ENCODE measurements at places on chromosomes 1 and 21.

DNA sequence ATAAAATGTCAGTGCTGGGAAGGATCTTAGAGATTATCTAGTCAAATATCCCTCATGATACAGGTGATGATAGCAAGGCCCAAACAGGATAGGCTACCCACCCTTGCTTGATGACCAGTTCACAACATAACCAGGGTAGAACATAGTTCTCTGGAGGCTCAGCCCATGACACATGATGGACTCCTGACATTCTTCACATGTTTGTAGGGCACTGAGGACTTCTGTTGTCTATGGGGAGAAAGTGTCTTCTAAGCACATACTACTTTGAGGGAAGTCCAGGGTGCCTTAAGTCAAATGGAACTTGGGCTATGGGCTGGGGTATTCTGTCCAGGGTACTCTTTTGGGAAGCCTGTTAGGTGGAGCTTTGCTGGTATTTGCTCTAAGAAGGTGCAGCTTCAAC lies 148.9 kb downstream of the GLUL start:
- no peak for DNase-seq

DNA sequence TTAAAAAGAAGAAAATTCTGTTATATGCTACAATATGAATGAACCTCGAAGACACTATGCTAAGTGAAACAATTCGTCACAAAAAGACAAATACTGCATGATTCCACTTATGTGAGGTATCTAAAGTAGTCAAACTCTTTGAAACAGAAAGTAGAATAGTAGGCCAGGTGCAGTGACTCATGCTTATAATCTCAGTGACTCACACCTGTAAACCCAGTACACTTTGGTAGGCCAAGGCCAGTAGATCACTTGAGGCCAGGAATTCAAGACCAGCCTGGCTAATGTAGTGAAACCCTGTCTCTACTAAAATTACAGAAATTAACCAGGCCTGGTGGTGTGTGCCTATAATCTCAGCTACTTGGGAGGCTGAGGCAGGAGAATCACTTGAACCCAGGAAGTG lies 25.7 kb downstream of the EPHA10 start:
- no peak for DNase-seq

- DNase-seq = no peak
These were observed 91.9 kb upstream of the CACNA1E start for GRCh38 chr1:181391301-181391900.

- no peak for DNase-seq
These were observed 2.0 kb downstream of the NPL start for GRCh38 chr1:182791281-182792179.

DNA sequence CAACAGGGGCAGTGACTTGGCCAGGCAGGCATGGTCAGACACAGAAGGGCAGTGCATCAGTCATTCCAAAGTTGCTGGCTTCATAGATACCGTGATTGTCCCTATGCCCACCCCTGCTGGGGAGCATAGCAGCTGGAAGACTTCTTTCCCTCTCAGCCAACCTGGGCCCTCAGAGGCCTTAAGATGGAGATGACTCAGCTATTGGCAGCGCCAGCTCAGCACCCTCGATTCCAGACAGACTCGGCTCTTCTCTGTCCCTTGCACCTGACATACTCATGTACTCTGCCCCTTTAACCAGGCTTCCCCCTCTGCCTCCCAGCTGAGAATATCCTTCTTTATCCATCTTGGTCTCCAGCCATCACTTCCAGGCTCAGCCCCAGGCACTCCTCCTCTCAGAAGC lies 16.8 kb downstream of the SLAMF8 start:
- no peak for DNase-seq

DNA sequence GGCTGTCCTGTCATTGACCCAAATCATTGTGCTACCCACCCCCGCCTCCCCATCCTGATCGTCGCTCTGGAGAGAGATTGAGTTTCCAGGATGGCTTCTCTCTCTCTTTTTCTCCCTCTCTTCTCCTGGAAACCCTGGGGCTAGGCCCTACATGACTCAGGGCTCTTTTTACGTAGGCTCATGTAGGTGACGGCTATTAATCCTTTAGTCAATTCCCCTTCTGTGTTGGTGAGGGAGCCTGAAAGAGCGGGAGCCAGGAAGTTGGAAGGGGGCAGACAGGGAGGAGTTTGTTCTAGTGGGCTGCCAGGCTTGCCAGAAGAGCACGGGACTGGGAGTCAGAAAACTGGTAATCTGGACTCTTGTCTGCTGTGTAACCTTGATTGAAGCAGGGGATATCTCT lies 9.7 kb downstream of the ATP2B4 start:
- no peak for DNase-seq

GRCh38 chr1:15559189-15559810 lies 25.6 kb downstream of the AGMAT start:
- DNase-seq = no peak

GRCh38 chr1:54653036-54653435 lies 11.4 kb downstream of the MROH7 start:
- DNase-seq = no peak

DNA sequence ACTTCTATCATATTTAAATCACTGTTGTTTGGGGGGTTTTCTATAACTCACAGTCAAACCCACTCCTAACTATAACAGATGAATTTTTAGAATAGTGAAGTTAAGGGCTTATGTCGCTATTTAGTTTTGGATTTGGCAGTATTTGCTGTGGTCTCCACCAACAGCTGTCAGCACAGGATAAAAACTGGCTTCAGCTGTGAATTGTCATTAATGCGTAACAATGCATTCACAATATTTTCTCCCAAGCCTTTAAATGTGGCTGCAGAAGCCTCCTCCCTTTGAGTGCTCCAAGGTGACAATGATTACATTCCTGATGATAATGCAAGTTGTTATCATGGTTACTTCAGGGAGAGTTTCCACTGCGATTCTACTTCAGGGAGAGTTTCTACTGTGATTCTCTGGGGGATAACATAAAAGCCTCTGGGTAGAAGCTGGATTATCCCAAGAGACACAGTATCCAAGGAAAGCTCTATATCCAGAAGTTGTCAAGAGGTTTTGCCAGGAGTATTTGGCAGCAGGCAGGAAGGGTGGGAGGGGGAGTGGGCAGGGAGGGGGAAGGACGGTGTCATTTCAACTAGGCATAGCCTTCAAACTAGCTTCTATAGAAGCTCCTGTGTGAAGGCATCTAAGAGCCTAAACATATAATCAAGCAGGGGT lies 14.9 kb upstream of the SMIM12 start:
- DNase-seq = no peak

- no peak for DNase-seq
These were observed 708.1 kb downstream of the MRPL39 start for GRCh38 chr21:24899138-24899537.

- DNase-seq = no peak
These were observed 12.8 kb upstream of the RGS16 start for GRCh38 chr1:182617014-182617429.

DNA sequence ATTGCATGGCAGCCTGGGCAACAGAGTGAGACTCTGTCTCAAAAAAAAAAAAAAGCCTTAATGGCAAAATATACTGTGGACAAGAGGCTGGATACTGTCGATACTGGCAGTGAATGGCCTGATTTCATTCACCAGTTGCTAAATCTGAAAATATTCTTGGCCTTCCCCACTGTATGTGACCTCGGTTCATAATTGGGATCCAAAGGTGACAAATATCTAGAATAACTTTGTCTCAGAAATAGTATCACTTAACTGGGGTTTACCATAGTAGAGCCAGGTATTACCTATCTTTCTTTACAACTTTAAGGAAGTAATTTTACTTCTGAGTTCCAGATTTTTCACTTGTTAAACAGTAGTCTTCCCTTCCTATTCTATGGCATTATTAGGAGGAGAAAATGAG lies 8.4 kb downstream of the MTF2 start:
- DNase-seq = no peak

GRCh38 chr1:211378844-211379243 lies 52.2 kb downstream of the TRAF5 start:
- no peak for DNase-seq

DNA sequence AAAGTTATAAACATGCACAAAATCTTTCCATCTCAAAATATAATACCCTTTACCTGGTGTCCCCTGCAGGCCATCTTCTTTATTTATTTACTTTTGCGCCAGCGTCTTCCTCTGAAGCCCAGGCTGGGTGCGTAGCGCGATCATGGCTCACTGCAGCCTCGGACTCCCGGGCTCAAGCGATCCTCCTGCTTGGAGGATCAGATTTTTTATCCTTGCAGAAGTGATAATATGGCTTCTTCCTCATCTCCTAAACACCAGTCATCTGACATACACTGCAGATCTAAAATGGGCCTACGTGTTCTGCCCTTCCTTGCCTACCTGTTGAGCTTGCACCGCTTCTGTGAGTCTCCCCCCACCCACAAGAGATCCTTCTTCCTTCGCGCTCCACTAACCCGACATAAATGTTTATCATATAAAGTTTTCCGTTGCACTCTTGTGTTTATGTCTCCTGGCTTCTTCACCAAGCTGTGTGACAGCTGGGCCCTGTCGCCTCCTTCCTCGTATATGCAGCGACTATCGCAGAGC lies 506 bp upstream of the SRP9 start:
- no peak for DNase-seq

DNA sequence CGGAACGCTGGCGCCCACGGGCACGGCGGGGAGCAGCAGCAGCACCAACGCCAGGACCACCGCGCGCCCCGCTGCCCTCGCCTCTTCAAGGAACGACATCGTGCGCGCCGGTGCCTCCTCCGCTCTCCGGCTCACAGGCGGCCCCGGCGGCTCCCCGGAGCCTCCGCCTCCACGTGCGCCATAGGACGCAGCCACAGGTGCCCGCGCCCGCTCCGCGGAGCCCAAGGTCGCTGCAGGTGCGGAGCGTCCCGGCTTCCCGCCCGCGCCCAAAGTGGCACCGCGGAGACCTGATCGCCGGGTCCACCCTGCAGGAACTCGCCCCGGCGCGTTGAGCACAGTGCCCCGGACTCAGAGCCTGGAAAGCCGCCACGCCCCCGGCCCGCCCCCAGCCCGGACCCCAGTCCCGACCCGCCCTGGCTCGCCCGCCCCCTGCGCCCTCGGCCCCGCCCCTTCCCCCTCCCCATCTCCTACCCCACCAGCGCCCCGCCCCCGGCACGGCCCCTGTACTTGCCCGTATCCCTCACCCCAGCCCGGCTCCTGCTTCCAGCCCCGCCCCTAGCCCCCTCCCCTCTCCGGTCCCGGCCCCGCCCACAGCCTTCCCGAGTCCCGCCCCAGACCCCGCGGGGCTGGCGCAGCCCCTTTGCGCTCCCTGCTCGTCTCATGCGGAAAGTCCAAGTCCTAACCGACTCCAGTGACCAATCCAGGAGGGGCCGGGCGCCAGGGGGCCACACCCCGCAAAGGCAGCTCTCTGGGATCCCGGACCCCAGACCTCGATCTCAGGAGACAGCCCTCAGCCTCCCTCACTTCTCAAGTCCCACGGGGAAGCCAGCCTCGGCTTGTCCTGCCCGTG lies at the start of gene MEGF6:
TSS of gene MEGF6 (minus strand) at position 339 of the 850 bp plus-strand sequence. CDS start at position 99, 240 bp downstream.
- peak; percentile 56 for DNase-seq

GRCh38 chr1:100134872-100135271 lies 1.9 kb downstream of the TRMT13 start:
- DNase-seq = no peak

DNA sequence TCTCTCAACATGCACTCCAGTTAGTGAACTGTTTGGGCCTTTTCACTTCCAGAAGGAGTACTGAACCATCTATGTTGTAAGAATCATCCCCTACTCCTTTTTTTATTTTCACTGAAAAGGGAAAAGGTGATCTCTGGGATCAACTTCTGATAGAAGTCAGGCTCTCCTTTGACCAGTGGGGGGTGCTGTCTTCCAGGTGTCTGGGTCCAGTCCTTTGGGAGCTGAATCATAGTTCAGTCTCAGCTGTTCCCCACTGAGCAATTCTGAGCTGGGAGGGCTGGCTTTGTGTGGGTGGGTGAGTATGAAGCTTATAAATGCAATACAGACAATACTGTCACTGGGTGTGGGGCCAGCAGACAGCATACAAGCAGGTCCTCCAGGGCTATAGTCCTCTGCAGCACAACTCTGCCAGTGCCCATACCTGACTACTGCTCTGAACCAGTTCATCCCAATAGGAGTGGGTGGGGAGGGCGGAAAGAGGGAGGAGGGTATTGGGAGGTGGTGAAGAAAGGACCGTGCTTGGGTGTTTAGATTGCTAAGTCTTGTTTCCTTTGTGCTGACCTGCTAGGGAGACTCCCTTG lies 12.5 kb upstream of the SARS1 start:
- DNase-seq = peak; percentile 65

GRCh38 chr1:99956755-99957154 lies 13.0 kb upstream of the SLC35A3 start:
- no peak for DNase-seq

- DNase-seq = no peak
These were observed 400.4 kb upstream of the PLXNA2 start for GRCh38 chr1:208644401-208645160.

- no peak for DNase-seq
These were observed 178.1 kb upstream of the RUNX1 start for GRCh38 chr21:35226968-35227744.

GRCh38 chr1:99646868-99647267 lies 955 bp downstream of the PALMD start:
- no peak for DNase-seq

DNA sequence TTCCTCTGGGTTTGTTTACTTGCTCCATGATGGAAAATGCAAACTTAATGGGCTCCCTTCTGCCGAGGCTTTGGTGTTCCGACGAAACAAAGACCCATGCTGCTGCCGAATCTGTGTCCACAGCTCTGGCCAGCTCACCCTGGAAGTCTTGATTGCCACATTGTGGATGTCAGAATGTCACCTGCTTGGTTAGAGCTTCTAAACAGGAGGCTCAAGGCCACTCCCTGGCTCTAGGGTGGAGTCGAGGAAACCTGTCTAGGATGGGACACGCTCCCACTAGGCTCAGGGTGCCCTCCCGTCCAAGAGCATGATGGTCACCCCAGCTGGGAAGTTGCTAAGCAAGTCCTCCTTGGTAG lies 279.3 kb upstream of the VAMP3 start:
- DNase-seq = no peak

GRCh38 chr21:42989816-42990650 lies 15.7 kb downstream of the PKNOX1 start:
- no peak for DNase-seq

- DNase-seq = no peak
These were observed 160.7 kb downstream of the SDCCAG8 start for GRCh38 chr1:243416495-243416894.

GRCh38 chr1:212242288-212242984 lies 42.8 kb upstream of the PPP2R5A start:
- DNase-seq = no peak

GRCh38 chr1:16371725-16372124 lies 4.7 kb downstream of the SZRD1 start:
- DNase-seq = no peak

- peak; percentile 86 for DNase-seq
These were observed 3.9 kb upstream of the DENND2D start for GRCh38 chr1:111204201-111204982.

- no peak for DNase-seq
These were observed 68.4 kb downstream of the KLHDC7A start for GRCh38 chr1:18549106-18549505.

DNA sequence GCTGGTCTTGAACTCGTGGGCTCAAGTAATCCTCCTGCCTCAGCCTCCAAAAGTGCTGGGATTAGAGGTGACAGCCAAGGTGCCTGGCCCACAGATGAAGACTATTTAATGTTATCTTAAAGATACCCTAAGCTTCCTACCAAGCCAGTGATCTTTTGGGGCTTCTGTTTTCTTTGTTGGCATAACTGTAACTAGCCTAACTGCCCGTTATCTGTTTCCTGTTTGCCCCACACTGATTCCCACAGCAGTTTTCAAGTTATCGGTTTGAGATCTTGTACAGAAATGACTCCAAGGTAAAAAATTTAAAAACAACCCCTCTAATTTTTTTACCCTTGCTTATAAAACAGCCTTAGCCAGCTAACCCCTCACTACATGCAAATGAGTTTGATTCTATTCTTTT lies 12.4 kb downstream of the SELL start:
- DNase-seq = no peak

GRCh38 chr1:26409191-26409807 lies 1.3 kb upstream of the LIN28A start:
- DNase-seq = no peak

GRCh38 chr1:192867180-192867579 lies 58.3 kb downstream of the RGS2 start:
- no peak for DNase-seq
